Brain microvascular endothelial cell (primary cell): ENCODE measurements at places on chromosomes 5 and 9.
A peak's percentile ranks its signal among the peaks of the same experiment; 100 is the strongest.

GRCh38 chr5:61232490-61233050 is 70.3 kb upstream of the SMIM15 start:
- no peak for DNase-seq

DNA sequence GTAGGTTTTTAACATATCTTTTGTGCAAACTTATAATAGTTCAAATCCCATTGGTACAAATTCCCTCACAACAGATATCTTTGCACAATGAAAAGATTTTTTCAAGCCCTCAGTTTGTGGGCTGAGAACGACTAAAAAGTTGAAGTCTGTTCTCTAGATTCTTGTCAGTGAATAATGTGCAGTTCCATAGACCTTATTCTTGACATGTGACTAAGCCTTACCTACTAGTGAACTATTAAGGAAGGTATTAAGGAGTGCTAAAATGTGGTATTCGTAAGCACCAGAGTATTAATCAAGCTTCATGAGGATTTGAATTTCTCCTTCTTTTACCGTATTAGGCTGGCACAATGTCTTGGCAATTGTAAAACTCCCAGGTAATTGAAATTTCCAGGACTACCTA is 205.6 kb upstream of the DMRTA1 start:
- no peak for DNase-seq

- no peak for DNase-seq
These were observed 12.4 kb downstream of the DNAJB5 start for GRCh38 chr9:35001803-35002502.

DNA sequence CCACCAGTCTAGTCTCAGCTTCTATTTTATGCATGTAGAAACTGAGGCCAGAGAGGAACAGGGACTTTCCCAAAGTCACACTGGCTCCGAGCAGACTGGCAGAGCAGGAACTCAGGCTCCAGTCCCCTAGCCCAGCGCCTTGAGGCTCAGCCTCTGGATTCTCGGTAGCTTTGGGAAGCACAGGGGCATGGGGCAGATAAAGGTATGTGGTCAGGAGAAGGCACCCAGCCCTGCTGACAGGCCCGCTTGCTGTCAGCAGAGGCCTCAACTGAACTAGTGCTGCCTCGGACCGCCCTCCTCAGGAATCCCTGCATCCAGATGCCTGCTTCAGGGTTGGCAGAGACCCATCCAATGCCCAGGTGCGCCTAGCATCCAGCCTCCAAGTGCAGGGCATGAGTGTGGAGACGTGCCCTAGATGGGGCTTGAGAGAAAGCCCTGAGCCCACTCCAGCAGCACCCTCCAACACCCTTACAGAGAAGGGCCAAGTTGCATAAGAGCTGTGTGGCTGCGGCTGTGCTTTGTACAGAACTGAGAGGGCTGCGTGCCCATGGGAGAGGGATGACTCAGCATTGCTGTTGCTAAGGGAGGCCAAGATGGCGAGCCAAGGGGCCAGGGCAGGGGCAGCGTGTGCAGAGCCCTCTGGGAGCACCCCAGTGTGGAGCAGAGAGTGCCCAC is 168.6 kb downstream of the MACROH2A1 start:
- DNase-seq, result peak; percentile 66

DNA sequence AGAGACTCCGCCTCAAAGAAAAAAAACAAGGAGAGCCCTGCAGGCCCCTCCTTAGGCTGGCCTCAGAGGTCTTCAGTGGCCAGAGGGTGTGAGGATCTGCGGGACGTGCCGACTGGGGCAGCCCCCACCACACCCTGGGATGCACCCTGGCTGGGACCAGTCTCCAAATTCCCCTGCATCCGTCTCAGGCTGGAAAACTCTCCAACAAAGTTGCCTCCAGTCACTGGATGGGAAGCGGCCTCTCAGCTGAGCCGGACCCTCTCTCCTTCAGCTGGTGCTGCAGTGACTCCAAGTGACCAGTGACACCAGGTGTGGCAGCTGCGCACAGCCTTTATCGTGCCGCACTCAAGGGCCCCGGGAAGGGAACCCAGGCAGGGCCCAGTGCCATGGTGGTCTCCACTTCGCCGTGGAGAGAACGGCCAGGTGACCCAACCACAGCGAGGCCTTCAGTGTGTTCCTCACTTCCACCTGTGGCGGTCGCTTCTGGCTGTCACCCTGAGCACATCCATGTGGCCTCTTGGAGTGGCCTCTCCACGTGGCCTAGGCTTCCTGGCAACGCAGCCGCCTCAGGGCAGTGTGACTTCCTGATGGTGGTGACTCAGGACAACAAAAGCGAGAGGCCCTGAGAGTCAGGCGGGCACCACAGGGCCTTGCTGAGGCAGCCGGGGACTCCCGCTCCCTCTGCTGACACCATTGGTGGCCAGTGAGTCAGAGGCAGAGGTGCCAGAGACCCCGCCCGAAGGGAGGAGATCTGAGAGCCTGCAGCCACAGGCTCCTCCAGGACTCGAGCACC is 19.3 kb upstream of the CAMSAP1 start:
- peak; percentile 78 for DNase-seq

DNA sequence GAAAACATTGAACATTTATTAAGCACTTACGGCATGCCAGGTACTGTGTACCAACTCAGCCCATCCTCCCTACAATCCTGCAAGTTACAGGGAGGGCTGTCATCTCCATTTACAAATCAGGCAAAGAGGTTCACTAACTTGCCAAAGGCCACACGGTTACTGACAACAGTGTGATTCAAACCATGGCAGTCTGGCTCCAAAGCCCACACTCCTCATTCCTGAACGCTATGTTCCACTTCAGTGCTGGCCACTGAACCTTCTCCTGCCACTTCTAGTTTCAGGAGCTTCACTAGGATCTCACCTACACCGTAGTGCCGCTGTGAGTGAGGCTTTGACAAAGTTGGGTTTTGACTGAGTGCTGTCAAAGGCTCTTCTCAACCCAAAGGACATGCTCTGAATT is 7.2 kb upstream of the LIFR start:
- DNase-seq, result no peak

GRCh38 chr9:88075966-88076285 is 62.3 kb downstream of the SPATA31C2 start:
- peak; percentile 15 for DNase-seq

GRCh38 chr5:19891658-19892057 is 96.3 kb downstream of the CDH18 start:
- DNase-seq, result peak; percentile 3

DNA sequence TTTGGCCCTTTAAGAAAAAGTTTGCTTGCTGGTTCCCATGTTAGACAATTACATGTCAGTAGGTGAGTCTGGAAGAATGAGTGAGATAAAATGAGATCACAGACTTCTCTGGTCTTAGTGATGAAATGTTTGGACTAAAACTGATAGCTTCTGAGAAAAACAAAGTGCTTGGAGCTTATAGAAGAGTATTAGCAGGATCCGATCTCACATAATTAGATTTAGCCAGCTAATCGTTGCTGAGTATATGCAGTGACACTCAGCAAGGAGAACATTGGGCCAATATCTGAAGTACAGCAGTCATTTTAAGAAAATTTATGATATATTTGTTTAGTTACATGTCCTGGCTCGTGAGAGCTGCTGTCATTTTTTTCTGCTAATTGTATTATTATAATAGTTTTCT is 135.8 kb downstream of the SNCAIP start:
- no peak for DNase-seq

DNA sequence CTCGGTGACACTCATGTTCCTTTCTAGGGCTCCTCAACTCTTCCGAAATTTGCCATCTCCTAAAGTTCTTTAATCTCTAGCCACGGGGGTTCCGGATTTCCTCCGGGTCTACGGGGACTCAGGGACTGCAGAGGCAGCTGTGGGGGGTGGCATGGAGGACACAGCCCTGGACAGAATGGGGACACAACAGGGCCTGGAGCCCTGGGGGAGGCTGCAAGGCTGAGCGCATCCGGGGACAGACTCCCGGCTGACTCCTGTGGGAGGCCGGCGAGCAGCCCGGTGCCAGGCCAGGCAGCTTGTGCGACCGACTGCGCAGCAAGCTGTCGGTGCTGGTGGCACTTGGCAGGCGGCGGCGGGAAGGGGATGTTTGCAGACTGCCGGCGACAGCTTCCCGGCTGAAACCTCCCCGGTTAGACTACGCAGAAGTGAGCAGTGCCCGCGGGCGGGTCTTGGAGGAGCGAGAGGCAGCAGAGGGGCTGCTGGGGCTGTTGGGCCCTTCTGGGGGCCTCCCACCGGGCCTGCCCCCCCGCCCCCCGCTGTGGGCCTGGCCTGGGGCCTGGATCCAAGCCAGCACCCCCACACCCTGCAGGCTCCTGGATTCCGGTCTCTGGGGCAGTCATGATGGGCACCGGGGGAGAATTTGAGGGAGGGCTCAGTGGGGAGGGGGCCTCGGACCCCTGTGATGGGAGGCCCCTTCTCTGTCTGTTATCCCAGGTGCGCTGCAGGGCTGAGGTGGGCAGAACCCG is 28.7 kb upstream of the UBAC1 start:
- no peak for DNase-seq

GRCh38 chr9:133360400-133361393 is 4.3 kb downstream of the SURF2 start:
- DNase-seq, result no peak

GRCh38 chr9:36078051-36078450 is 41.3 kb downstream of the RECK start:
- no peak for DNase-seq

DNA sequence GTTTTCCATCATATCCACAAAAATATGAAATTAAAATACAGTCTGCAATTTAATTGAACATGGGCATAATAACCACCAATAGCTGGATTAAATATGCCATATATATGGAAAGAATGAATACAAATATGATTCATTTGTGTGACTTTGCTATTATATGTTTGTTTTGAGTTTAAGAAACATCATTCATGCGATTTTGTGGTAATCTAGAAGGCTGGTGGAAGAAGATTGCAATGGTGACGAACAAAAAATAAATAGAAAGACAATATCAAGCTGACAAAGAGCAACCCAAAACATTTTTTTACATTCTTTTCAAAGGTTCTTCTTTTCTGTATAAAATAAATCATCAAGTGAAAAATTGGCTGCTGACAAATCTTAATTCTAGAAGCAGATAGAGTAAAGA is 610.0 kb downstream of the MAT2B start:
- no peak for DNase-seq

GRCh38 chr5:96871027-96871399 is 5.3 kb upstream of the ERAP2 start:
- no peak for DNase-seq

GRCh38 chr9:135862809-135863208 is 44.5 kb downstream of the CAMSAP1 start:
- DNase-seq, result no peak

DNA sequence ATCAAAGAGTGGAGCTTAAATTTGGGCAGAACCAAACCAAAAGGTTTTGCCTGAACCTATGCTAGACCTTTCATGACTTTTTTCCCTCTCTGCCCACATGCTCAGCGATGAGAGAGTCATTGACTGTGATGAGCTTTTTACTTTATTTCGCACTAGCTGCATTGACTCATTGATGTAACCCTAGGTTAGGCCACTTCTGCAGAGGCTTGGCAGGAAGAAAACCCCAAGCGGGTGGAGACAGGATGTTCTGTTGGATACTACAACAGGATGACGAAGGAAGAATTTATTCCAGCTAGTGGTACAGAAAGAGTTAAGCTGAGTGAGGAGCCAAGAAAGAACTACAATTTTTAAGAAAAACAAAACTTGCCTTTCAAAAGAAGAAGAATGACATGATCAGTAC is 18.4 kb downstream of the AGXT2 start:
- DNase-seq, result peak; percentile 88

- DNase-seq, result peak; percentile 13
These were observed 34.3 kb upstream of the RNF130 start for GRCh38 chr5:180105827-180106312.

- DNase-seq, result no peak
These were observed 235.9 kb downstream of the FER start for GRCh38 chr5:108983461-108984092.

GRCh38 chr9:6687180-6687579 is 41.7 kb upstream of the GLDC start:
- DNase-seq, result no peak

DNA sequence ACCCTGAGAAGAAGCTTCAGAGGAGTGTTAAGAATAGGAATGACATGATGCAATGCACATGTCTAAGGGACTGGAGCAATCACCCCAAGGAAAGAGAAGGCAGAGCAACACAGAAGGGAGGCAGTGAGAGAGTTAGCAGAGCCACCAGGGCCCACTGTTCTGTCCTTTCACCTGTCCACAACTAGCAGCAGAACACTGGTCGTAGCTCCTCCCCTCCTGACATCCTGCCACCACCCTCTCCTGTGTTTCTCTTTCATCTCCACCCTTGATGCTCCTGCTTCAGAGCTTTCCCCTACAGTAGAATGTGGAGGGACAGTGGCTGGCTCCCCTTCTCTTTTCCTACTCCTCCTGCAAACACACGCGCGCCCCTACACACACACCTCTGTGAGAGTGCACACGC is 483.4 kb upstream of the KIF2A start:
- no peak for DNase-seq

- DNase-seq, result no peak
These were observed 108.4 kb downstream of the PSD2 start for GRCh38 chr5:139903795-139904565.

DNA sequence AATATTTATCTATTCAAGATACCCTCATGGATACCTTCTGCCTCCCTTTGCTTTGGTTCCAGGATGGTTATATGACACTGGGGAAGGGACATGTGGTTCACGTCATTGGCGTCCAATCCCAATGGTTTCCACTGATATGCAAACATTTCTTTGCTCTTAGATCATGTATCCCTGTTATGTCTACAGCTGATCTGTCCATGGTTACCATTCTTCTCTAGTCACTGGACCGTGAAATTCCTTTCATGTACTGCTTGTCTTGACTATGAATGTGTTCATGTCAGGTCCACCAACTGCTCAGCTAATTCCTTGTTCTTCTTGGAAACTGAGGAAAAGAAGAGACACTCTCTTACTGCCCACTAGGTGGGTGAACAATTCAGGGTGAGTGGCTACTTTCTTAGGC is 391.1 kb upstream of the ZNF608 start:
- DNase-seq, result no peak
